ENCODE measurements at places on chromosomes 16 and 17.

DNA sequence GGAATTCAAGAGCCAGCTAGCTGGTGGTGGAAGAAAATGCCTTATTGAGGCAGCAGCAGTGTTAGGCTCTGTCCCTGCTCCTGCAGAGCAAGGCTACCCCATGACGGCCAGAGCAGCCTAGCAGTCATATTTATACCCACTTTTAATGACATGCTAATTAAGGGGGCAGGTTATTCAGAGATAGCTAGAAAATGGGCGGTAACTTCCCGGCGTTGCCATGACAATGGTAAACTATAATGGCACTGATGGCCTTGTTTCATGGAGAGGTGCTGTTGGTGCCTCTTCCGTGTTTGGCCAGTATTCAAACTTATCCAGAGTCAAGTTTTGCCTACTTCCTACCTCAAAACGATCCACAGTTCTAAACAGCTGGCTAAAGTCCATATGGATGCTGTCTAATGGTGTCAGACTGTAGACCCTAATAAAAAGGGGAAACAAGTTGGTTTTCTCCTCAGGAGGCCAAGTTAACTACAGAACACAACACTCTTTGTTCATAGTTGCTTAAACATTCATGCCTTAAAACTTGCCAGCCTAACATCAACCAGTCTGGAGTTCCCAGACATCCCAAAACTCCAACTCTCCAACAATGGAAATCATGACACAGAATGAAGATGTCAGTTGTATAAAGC is 3.7 kb upstream of the SCNN1B start:
- no peak for DNase-seq

- DNase-seq, result no peak
Observed at GRCh38 chr16:19008245-19009169, 24.8 kb downstream of the TMC7 start.

GRCh38 chr16:88815901-88816589 is 4.3 kb upstream of the APRT start:
- no peak for DNase-seq

GRCh38 chr17:70343114-70343513 is 173.8 kb downstream of the KCNJ2 start:
- no peak for DNase-seq

GRCh38 chr17:64162554-64162953 is 32.6 kb upstream of the ERN1 start:
- DNase-seq, result no peak

DNA sequence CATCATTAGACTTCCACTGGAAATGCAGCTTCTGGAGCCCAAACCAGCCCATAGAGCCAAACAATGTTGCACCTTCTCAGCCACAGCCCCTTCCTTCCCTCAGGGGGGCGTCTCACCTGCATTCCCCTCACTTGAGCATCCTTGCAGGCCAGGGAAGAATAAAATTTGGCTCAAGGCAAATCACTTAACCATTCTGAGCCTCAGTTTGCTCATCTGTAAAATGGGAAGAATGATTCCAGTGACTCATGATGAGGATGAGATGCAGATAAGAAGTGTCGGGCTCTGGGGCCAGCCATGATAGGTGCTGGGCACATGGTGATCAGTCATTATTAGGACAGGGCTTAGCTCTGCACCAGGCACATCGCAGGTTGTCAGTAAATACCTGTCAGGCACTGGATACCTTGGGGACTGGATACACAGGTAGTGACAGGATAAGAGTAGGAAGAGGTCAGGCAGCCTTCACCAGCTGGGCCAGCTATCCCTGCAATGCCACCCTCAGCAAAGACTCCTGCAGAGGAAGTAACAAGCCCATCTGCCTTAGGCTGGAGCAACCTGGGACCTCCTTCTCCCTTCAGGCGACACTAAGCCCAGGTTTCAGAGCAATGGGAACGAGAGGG is 208.0 kb upstream of the TNRC6C start:
- DNase-seq, result no peak

GRCh38 chr16:74817851-74818250 is 43.2 kb upstream of the FA2H start:
- DNase-seq, result no peak

GRCh38 chr17:57448759-57449283 is 192.5 kb downstream of the MSI2 start:
- no peak for DNase-seq

GRCh38 chr16:19666477-19666876 is 51.5 kb downstream of the KNOP1 start:
- no peak for DNase-seq

GRCh38 chr16:21120976-21121520 is 29.6 kb downstream of the DNAH3 start:
- DNase-seq, result no peak

GRCh38 chr16:28501258-28502232 is 5.1 kb downstream of the IL27 start:
- no peak for DNase-seq

DNA sequence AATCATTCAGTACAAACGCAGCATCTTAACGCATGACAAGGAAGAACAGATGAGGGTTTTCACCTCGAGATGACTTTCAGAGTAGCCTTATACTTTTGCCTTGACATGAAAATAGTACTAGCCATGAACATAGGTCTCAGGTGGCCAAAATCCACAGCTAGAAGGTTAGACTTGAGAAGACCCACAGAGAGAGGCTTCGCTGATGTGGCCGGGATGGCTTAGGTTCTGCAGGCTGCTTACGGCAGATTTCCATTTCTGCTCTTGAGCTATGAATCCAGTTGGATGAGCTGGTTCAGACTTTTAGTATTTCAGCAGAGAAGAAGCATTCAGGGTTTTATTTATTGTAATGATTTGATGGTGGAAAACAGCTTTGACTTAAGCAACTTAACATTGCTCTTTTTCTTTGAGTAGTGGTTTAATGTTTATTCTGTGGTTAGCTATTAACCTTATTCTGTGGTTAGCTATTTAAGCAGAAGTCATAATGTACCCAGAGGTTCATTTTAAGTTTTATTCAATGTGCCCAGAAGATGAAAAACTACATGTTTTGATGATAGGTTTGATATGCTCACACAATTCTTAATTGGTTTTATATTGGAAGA is 7.6 kb downstream of the KRT24 start:
- no peak for DNase-seq

DNA sequence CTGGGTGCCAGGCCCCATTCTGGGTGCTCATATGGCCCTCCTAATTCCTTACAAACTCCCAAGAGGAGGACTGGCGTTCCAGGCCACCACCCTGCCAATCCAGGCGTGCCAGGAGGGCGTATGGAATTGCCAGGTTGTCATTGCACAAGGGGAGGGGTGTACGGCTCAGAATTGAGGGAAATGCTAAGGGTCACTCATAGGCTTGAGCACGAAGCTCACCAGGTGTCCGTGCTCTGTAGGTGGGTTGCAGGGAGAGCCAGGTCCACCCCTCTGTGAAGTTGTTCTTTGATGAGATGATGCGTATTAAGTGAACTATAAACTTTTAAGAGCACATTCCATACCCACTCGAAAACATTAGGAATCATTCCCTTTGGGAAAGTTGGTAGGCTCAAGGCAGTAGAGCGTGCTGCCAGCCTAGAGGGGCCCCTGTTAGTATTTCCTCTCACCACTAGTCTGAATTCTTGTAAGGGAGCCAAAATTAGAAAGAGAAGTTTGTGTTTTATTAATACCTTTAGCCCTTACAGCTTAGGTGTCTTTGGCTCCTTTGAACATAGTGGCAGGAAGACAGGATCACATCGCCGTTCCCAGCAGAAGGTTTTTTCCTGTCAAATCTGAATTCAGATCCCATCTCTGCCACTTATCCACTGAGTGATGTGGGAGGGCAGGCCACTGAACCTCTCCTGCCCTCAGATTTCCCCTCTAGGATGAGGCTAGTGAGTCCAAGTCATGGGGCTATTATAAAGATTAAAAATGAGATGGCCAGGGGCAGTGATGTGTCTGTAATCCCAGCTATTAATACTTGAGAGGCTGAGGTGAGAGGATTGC is 38.7 kb upstream of the NFAT5 start:
- no peak for DNase-seq

- no peak for DNase-seq
Observed at GRCh38 chr16:66427871-66428681, 981 bp downstream of the BEAN1 start.

GRCh38 chr16:20673882-20674683 is 23.4 kb downstream of the ACSM1 start:
- DNase-seq, result no peak

DNA sequence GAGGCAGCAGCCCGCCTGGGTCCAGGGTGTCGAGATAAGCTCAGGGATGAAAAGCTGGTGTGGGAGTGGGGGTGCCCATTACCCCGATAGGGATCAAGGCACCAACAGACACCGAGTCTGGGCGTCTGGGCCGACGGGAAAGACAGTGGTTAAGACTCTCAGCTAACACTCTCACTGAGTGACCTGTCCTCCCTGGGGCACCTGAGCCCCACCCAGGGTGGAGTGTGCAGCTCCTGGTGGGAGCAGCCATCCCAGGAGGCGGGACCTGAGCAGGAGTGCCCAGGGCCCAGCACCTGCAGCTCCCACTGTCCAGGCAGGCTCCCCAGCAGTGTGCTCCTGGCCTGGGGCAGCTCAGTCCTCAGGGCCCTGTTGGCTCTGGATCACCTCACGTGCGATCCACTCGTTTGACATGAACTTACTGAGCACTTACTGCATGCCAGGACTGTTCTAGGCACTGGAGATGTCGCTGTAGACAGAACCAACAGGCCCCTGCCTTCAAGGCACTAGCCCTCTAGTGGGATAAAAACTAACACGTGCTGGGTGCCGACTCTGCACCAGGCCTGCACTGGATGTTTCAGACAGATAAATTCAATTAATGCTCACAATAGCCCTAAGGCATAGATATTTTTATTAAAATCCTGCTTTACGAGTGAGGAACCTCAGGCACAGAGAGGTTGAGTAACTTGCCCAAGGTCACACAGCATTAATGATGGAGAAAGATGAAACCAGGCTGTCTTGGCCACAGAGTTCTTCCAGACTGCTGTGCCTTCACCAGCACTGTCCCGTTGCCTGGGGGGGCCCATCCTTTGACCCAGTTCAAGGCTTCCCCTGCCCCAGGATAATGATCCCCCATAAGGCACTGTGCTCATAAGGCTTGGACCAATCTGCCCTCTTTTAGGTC is 1.9 kb downstream of the EVPLL start:
- no peak for DNase-seq

DNA sequence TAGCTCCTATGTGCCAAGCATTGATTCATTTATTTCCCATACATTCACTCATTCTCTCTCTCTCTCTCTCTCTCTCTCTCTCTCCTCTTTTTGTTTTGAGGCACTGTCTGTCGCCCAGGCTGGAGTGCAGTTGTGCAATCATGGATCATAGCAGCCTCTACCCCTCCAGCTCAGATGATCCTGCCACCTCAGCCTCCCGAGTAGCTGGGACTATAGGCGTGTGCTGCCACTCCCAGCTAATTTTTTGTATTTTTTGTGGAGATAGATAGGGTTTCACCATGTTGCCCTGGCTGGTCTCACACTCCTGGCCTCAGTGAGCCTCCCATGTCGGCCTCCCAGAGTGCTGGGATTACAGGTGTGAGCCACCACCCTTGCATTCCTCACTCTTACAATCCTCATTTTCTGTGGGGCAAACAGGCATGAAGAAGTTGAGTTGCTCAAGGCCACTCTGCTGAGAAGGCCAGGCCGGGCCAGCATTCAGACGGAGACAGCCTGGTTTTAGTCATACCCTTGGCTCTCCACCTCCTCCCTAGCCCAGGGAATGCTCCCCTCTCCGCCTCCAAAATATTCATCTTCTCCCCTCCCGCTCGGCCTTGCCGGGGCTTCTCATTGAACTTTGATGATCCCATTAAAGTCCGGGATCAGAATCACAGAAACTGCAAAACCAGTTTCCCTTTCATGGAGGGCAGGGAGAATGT is 765 bp upstream of the PRM2 start:
- DNase-seq, result no peak

GRCh38 chr17:67414130-67414529 is 37.0 kb downstream of the PITPNC1 start:
- DNase-seq, result no peak

DNA sequence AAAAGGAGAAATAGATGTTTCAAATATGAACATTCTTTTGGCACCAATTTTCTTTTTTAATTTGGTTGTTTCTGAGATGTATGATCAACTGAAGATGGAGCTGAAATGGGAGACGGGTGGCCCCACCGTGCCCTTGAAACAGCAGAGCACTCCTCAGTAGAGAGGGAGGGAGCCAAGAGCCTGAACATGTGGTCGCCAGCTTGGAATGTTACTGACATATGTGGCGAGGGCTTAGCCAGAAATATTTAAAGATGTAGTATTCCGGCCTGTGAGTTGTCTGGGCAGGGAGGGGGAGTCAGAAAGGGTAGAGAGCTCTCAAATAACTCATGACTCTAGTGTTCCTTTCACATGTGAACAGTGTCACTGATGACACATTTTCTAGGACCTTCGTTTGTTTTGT is 13.3 kb upstream of the MRC2 start:
- DNase-seq, result no peak

DNA sequence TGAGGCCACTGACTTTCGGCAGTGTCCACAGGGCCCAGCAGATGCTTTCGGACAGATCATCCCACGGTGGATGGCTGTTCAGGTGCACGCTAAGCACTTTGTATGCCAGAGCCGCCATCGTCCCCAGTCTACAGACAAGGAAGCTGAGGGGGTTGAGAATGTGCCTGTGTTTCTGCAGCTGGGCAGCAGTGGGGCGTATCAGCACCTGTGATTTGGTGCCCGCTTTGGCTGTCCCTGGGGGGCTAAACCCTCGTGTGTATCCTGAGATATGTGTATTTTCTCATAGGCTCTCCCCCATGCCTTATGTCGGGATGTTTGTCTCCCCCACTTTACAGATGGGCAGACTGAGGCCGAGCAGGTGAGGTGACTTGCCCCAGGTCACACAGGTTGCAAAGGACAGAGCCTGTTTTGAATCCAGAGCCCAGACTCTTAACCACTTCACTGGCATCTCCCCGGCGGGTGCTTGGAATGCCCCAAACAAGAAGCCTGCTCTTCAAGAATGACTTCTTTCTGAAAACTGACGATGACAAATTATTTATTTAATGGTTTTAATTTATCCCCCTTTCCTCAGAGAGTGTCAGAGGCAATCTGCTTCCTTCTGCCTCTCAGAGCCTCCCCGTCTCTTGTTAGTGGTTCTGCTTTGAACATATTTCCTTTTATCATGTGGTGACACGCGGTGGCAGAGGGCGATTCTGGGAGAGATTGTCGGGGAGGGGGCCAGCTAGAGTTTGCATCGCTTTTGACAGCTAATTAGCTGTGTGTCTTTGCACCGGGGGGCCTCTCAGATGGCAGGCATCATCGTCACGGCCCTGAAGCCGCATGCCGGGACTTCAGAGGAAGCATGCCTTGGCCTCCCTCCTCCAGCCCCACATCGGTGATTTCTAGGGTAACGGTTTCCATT is 149.6 kb upstream of the CIBAR2 start:
- DNase-seq, result no peak

GRCh38 chr17:6610011-6610410 is 30.5 kb downstream of the KIAA0753 start:
- no peak for DNase-seq

GRCh38 chr17:17877529-17878358 is 41.0 kb upstream of the SREBF1 start:
- DNase-seq, result no peak

DNA sequence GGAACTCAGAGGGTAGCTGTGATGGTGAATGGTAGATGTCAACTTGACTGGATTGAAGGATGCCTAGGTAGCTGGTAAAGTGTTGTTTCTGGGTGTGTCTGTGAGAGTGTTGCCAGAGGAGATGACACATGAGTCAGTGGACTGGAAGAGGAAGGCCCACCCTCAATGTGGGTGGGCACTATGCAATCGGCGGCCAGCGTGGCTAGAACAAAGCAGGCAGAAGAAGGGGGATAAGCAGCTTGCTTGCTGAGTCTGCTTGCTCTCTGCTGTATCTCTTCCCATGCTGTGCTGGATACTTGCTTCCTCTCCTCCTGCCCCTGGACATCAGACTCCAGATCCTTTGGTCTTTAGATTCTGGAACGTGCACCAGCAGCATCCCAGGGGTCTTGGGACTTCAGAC is 128.1 kb downstream of the AIPL1 start:
- DNase-seq, result no peak

GRCh38 chr17:6913608-6914443 is 82.0 kb upstream of the ALOX12 start:
- DNase-seq, result peak; percentile 40

All from D721Med (cell line).